ENCODE measurements at places on chromosomes 2 and 18.

- no peak for DNase-seq
These were observed 242.8 kb upstream of the LRRTM1 start for GRCh38 chr2:80547344-80547743.

DNA sequence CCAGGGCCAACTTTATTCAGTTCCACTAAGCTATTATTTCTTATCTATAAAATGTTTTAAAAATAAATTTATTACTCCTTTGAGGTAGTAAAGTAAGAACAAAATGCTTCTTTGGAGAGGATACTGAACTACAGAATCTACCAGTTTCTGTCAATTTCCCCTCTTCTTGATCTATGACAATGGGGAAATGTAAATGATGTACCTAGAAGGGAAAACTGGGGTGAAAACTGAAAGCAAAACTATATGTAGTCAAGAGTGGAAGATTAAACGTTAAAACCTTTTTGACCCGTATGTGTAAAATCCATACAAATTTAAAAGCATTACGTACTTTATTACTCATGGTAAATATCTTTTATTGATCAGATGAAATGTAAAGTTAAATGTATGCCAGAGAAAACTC, 1287.8 kb upstream of the TMEFF2 start:
- DNase-seq = no peak

GRCh38 chr2:54279385-54279784, 23.4 kb upstream of the TSPYL6 start:
- no peak for DNase-seq

DNA sequence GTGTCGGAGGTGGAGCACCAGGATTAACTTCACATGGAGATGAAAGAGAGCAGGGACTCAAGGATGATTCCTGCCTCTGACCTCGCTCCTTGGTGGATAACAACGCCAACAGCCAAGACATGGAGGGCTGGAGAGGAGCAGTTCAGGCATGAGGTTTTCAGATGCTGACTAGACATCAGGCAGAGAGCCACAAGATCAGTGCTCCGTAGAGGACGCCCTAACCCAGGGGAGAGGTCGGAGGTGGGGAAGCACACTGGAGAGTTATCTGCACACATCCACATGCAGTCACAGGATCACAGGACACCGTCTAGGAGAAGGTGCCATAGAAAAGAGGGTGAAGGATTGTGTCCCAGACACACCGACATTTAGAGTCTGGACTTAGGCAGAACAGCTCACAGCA, 344.3 kb downstream of the EIPR1 start:
- DNase-seq = no peak

GRCh38 chr2:107148496-107148895, 262.5 kb upstream of the ST6GAL2 start:
- no peak for DNase-seq

- DNase-seq = peak; percentile 50
These were observed 31.3 kb upstream of the CREG2 start for GRCh38 chr2:101418460-101419095.

DNA sequence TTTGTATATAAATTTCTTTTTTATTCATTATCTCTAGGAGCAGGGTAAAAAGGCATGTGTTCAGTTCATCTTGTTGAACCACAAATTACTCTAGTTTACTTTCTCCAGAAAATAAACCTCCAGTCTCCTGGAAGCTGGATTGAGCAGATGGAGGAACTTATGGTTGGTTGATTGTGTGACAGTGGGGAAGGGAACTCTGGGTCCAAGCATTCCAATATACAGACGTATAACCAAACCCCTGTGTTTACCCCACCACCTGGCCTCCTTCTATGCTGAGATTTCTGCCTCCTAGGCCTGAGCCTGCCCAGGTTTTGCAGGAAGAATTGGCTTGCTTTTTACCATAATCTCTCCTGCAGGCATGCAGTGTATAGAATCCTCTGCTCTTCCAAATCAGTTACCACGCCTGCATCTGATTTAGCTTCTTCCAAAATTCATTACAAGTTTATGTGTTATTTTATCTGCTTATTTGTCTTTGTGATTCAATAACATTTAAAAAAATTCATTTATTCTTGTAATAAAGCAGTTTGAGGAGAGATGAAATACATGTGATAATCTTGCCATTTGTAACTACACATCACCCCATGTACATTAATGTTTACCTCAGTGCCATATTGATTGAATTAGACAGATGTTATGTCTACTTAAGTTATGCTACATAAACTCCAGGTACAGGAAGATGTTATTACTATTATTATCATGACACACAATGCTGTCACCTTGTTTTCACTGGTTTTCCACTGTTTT, 2.5 kb upstream of the RAB27B start:
- no peak for DNase-seq

Data from bronchial epithelial cell (primary cell).